Left renal cortex interstitium (tissue), 4 donors: ENCODE measurements at places on chromosomes 5 and 9. TPM values are rescaled to one million over a fixed set of nuclear protein-coding genes. Genes with fewer than 3 reads are reported as not detected.

The PRUNE2 gene
- 11.1 TPM for polyA plus RNA-seq

The FAM120A gene
- 81.0 TPM for polyA plus RNA-seq

The GFI1B gene
- polyA plus RNA-seq: 0.71 TPM

The IL6ST gene
- polyA plus RNA-seq: 148 TPM

The CCNI2 gene
- polyA plus RNA-seq: 3.7 TPM

The ESM1 gene
- polyA plus RNA-seq: 8.4 TPM

The C9orf40 gene
- 6.3 TPM for polyA plus RNA-seq

The NPR3 gene
- 26.5 TPM for polyA plus RNA-seq

The WNT8A gene
- 0.31 TPM for polyA plus RNA-seq

The DBH gene
- polyA plus RNA-seq: 0.94 TPM

The MAP1B gene
- 19.7 TPM for polyA plus RNA-seq

GRCh38 chr5:95081500-95081960 lies 203.4 kb downstream of the MCTP1 start:
- DNase-seq: no peak

DNA sequence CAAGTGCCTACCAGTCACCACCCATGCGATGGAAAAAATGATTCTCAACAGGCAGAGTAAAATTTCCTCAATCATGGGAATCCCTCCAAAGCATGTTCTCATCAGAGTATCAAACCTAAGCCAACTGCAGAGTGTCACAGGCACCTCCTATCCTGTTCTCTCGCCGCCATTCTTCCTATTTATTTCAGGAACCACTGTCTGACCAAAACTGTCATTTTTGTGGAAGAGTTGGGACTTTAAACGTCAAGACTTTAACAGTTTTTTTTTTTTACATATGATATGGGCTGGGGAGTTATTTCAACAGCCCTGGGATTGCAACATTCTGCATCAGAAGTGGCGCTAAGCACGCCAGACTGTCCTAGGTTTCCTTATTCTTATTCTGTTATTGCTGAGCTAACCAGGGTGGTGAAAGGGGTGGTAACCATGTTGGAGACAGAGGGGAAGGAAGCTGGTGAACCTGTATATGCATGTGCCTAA lies 29.5 kb downstream of the PFDN1 start:
- DNase-seq: no peak

DNA sequence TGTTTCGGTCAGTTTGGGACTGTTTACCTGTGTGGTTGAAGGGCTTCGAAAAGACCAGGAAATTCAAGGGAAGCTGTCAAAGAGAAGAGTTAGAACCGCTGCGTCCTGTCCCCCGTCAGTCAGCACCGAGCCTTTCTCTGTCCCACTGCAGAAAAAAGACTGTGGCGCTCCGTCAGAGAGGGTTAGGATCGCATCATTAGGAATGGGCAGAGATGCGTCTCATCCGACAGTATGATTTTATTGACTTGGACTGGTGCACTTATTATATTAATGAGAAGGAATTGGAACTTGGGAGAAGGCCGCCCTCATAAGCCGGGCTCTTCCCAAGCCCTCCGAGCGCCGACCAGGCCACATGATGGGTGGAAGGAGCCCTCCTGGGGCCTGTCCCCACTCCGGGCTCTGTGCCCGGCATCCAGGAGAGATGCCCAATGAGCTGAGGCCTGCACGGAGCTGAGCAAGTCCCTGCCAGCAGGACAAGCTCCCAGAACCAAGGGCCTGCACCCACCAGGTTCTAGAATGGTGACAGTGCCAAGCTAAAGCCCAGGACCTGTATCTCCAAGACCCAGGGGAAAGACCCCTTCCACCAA lies 71.5 kb downstream of the NEK6 start:
- no peak for DNase-seq

- DNase-seq: no peak
These were observed at the start of gene LARP1 for GRCh38 chr5:154755361-154756008. Gene LARP1 (plus strand): TSS chr5:154755377. CDS start chr5:154755758, 381 bp downstream.

GRCh38 chr5:168883281-168883741 lies 304.1 kb upstream of the PANK3 start:
- no peak for DNase-seq

- no peak for DNase-seq
These were observed 100.4 kb upstream of the SEMA6A start for GRCh38 chr5:116674881-116675625.

GRCh38 chr5:159257629-159258283 lies 5.3 kb upstream of the UBLCP1 start:
- DNase-seq: no peak

DNA sequence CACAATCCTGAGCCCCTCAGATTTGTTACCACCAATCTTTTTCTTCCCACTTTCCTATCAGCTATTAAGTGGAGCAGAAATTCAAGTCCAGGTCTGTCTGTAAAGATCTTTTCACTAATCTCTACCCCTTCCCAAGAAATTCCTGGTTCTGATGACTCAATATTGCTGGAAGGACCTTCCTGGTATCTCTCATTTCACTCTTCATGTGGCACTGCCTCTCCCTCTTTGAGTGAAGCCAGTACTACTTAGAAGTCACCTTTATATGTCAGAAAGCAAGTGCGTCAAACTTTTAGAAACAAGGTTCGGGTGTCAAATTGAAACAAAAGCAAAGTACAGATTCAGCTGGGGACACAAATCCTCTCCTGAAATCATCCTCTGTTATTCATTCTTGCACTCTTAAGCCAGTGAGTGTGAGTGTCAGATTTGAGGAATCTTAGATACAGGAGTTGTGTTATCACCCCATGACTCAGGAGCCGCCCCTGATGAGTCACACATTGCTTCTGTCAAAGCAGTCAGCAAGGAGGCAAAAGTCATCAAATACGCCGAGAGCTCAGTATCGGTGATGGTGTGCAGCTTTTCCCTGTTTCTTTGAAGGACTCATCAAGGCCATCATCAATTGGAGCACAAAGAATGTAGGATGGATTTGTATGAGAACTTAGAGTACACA lies 313.0 kb downstream of the CETN3 start:
- DNase-seq: no peak

- no peak for DNase-seq
These were observed 45.5 kb downstream of the ECPAS start for GRCh38 chr9:111438541-111439235.

DNA sequence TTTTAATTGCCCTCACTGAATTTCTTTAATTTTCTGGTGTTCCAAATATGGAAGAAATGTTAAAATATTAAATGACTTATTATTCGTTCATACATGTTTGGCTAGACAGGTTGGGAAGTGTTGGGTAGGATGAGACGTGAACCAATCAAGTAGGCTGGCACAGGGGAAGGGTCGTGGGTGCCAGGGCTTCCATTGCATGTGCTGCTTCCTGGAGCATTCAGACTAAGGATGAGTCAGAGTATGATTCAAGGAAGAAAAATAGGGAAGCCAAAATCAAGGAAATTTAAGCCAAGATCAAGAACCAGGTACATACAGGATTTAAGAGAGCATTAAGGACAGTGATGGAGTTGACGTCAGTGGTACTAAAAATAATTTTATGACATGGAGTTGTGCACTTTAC lies 2068.0 kb downstream of the MAT2B start:
- DNase-seq: no peak

DNA sequence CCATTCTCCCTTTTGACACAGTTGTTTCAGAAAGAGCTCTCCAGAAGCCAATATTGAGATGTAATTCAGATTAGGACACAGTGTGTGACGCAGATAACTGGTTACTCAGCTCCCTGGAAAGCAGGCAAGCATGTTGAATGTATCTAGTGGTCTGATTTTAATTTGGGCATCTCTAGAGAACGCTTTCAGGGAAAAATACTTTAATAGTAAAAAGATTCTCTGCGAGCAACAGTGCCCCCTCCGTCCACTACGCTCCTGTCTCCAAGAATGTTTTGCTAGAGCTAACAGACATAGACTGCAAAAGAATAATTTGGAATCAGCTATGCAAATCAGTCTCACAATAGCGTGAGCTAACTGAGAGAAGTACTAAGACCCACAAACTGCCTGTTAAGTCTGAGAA lies 23.3 kb downstream of the CFAP90 start:
- DNase-seq: no peak

- DNase-seq: no peak
These were observed 73.5 kb downstream of the BOD1 start for GRCh38 chr5:173542964-173543363.

DNA sequence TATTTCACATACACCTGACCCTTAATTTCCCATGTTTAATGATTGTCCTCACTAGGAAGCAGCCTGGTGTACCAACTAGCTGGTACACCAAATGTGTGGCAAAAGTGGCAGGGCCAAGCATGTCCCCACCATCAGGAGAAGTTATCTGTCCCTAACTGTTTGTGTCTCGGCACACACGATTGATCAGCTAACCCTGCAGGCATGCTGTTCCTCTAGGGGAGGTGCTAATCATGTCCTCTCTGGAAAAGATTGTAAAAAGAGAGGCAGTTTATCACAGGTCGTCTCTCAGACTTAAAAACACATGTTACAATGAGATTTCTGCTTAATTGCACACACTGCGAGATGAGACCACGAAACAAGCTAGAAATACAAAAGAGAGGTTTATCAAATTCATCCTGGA lies 342.7 kb downstream of the DIRAS2 start:
- no peak for DNase-seq

- no peak for DNase-seq
These were observed 265.9 kb upstream of the NR4A3 start for GRCh38 chr9:99555792-99556191.

GRCh38 chr9:74951725-74952151 lies 974 bp downstream of the C9orf40 start:
- DNase-seq: no peak

DNA sequence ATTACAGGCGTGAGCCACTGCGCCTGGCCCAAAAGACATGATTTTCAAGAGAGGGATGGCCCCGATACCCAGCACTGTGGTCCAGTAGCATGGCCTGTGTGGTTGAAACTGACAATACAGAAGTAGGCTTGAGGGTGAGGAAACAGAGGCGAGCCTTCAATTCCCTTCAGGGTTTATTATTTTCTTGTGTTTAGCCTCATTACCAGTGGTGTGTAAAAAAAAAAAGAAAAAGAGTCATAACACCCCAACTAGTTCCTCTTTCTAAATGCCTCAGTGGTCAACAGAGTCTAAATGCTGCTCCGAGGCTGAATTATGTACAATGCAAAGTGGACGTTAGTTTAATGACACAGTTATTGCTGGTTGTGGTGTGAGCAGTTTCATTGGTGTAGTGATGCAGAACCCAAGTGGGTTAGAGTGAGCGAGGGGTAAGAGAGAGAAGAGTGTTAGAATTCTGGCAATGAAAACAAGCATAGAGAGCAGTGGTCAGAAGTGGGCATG lies 58.8 kb downstream of the SNX30 start:
- DNase-seq: no peak

- no peak for DNase-seq
These were observed 120.5 kb upstream of the CDKN2B start for GRCh38 chr9:22129633-22130032.

DNA sequence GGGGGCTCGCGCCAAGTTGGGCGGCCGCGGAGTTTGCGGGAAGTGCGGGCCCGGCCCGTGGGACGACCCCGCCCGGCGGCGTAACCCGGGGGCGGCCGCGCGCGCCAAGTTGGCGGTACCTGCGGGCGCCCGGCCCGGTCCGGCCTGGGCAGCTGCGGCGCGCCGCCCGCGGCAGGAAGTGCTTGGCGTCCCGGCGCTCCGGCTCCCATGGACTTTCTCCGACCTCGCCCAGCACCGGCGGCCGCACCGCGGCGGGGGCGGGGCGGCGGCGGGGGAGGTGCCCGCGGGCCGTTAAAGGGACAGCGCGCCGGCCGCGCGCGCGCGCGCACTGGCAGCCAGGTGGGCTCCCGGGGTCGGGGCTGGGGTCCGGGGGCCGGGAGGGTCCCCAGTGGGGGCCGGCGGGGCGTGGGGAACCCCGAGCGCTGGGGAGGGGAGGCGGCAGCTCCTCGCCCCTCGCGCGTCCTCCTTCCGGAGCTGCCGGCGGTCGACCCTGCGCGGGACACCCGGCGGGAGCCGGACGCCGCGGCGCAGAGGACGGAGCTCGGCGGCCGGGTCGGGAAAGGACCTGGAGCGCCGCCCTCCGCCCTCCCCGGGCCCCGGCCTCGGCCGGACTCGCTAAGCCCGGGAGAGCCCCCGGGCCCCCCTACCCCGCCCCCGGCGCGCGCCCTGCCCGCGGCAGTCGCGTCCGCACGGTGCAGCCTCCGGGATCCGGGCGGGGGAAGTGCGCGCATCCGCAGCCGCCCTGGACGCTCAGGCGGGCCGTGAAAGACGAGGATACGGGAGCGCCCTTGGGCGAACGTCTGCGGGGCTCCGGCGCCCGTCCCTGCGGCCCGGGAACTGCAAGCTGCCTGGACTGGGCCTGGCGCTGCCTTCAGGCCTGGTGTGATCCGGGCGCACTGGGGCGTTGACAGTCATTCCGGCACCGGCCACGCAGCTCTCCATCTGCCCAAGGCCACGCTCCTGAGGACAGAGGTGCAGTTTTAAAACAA lies at the start of gene NACC2:
Gene NACC2 (minus strand): TSS at position 220 of the 989 bp plus-strand sequence. CDS start 44,768 bp downstream, outside the sequence.
- no peak for DNase-seq

DNA sequence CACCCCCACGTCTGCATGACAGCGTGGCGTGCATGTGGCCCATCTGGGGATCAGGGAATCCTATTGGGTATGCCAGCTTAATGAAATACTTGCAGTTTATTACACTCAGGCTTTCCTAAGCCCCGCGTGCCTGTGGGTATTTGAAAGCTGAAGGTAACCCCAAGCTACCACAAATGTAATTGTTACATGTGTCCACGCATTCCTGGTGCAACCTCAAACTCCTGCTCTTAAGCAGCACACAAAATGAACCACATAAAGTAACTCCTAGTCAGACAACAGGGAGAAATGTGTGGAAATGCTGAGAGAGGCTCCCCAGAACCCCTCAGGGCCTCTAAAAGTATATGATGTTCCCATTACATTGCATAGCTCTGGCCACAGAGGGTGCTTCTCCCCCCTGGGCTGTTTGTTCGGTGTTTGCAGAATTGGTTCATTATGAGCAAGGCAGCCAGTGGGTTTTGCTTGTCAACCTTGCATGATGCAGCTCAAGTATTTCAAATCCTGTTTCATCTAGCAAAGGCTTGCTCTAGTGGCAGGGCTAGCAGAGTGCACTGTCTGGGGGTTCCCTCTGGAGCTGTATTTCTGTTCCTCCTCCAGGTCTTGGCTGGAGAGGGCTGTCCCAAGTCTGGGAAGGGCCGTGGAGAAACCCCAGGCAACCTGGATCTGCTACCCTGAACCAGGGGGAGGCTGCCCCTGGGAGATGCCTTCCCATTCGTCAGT lies 1.8 kb upstream of the DCANP1 start:
- no peak for DNase-seq

- no peak for DNase-seq
These were observed 7.6 kb upstream of the KCNV2 start for GRCh38 chr9:2709645-2710101.

GRCh38 chr9:69622676-69623075 lies 49.5 kb downstream of the APBA1 start:
- DNase-seq: no peak

- DNase-seq: no peak
These were observed 168.9 kb downstream of the MAPKAP1 start for GRCh38 chr9:125538092-125538473.

- DNase-seq: no peak
These were observed 65.6 kb downstream of the POU5F2 start for GRCh38 chr5:93675460-93676450.

GRCh38 chr9:35960039-35960655 lies 2.2 kb upstream of the OR2S2 start:
- DNase-seq: no peak

DNA sequence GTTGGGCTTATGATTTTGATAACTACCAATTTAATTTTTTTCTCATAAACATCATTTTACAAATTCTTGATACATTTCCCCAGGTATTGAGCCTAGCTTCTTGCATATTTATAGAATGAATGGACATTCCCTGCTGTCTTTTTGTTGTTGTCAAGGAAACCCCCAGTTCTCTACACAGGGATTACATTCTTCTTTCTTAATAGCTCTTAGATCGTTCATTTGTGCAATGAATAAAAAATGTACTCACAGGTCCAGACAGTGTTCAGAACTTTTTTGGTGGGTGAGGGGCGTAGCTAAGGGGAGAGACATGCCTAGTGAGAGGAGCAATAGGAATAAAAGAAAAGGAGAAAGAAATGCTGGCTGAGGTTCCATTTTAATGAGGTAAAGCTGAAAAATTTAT lies 58.6 kb downstream of the VCAN start:
- no peak for DNase-seq
